OCI-LY7 (cell line): ENCODE measurements at places on chromosomes 7 and 10. TPM values are rescaled to one million over a fixed set of nuclear protein-coding genes. Genes with fewer than 3 reads are reported as not detected.

The FAM25A gene
- total RNA-seq: not detected in 2 replicates

The ADAMTS14 gene
- 0.11 TPM in 1 of 2 replicates, not detected in the other for total RNA-seq

The SFTPA1 gene
- not detected in 2 replicates for total RNA-seq

The RAMP3 gene
- total RNA-seq: not detected in 2 replicates

The CALCR gene
- total RNA-seq: not detected in 2 replicates

The PRPS1L1 gene
- not detected in 2 replicates for total RNA-seq

The ZNF485 gene
- total RNA-seq: 6.4 and 7.9 TPM in 2 replicates
